ENCODE measurements at places on chromosomes 6 and 20.

GRCh38 chr6:147961481-147962141, 381.0 kb upstream of the SASH1 start:
- no peak for DNase-seq

DNA sequence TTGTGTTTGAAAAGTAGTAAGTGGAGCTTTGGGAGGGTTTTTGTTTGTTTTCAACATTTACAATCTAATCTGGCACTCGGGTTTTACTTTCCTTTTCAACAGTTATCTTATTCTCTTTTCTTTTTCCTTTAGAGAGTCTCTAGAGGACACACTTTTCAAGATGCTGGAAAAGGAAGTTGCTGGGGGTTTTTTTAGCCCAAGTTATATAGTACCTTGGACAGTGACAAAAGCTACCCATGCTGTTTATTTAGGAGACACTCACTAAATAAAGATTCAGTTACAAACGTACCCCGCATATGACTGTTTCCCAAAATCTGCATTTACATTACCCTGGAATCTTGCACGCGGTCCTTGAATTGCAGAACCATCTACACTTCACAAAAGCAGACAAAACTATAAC, 78.8 kb downstream of the MAP7 start:
- DNase-seq: peak; percentile 7

- no peak for DNase-seq
Measured at GRCh38 chr6:160054271-160054670, 67.3 kb upstream of the SLC22A1 start.

DNA sequence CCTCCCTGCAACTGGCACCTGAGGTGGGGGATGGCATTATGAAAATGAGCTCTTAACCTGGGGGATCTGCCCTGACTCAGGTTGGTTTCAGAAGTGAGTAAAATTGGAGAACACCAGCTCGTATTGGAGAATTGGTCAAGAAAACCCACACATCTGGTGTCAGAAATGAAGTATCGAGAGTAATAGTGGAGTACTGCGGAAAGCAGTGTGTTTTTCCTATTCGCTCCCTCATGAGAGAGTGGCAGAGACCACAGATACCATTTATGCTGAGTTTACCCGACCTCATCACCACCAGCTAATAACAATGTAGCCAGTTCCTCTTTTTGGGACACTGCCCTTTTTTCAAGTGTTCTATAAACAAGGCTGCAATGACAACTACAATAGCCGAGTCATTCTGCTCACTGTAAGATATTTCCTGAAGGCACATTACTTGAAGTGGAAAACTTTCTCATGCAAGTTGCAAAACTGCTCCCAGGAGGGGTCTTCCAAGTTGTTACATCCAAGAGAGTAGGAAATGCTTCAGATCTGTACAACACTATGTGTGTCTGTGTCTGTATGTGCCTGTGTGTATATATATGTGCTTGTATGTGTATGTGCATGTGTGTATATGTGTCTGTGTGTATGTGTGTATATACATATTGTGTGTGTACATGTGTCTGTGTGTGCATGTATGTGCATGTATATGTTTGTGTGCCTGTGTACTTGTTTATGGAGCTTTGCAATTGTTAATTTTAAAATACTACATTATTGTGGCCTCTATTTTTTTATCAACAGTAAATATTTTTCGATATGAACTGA, 106.0 kb upstream of the CST7 start:
- DNase-seq: no peak

DNA sequence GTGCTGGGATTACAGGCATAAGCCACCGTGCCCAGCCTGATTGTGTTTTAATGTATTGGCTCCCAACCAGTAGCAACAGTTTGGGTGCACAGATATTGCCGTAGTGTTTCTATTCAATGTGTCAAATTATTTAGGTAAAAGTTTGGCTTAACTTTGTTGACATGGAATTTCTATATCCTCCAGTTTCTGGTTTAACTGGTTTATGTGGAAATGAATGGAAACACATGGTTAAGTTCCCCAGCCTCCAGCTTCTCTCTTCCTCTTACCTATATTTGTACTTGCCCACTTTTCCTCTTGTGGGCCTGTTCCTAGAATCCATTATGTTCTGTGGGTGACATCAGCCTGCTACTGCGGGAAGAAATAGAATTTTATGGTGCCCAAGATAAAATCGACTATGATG, 53.9 kb upstream of the ESR1 start:
- DNase-seq: no peak

- no peak for DNase-seq
Measured at GRCh38 chr20:8019998-8020247, 362 bp upstream of the TMX4 start.

- no peak for DNase-seq
Measured at GRCh38 chr20:57707320-57707719, 2.5 kb downstream of the PMEPA1 start.

- peak; percentile 80 for DNase-seq
Measured at GRCh38 chr6:133806382-133807140, 82.4 kb upstream of the TCF21 start.

DNA sequence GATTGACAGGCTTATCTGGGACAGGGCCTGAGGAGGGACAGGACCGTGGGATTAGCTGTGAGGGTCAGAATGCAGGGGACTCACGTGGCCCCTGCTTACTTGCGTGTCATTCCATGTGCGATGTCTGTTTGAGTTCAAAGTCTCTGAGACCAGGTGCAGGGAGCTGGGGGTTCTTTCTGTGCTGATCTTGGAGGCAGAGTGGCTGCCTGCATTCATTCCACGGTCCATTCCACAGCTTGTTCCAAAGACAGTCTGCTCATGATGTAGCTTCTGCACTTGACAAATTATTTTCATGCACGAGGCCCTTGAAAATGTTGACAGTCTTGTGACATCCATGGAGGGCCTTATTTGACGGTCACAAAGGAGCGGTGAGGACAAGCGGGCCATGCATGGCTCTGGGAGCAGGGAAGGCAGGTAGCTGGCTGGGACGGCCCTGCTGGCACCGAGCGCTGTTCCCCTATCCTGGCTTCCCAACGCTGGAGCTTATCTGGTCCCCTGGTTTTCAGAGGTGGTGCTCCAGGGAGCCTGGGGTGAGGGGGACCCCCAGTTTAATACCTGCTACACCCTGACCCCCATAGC, 156.3 kb upstream of the RNF24 start:
- DNase-seq: no peak

DNA sequence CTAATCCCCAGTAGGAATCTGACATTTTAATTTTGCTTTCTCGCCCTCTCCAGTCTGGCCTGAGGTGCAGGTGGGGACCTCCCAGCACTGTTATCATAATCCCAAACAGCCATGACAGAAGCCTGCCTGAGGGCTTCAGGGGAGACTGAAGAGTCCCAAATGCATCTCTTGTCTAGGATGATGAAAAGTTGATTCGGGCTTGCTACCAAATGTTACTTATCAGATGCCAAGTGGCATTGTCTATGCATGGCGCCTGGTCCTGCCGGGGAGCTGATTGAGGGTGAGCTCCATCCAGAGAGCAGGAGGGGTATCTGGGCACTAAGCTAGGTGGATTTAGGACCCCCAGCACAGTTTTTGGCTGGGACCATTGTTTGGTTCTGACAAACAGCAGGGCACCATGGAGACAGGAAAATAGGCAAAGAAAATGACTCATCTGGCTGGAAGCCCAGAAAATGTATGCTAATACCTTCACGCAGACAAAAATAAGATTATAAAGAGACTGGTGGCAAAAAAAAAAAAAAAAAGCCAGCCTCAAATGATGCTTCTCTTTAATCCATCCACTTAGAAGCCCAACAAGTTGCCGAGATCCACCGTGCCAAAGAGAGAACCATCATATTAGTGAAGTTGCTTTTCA, 513.7 kb upstream of the SULF2 start:
- DNase-seq: peak; percentile 97

GRCh38 chr6:130694606-130695005, 132.6 kb upstream of the SMLR1 start:
- DNase-seq: no peak

DNA sequence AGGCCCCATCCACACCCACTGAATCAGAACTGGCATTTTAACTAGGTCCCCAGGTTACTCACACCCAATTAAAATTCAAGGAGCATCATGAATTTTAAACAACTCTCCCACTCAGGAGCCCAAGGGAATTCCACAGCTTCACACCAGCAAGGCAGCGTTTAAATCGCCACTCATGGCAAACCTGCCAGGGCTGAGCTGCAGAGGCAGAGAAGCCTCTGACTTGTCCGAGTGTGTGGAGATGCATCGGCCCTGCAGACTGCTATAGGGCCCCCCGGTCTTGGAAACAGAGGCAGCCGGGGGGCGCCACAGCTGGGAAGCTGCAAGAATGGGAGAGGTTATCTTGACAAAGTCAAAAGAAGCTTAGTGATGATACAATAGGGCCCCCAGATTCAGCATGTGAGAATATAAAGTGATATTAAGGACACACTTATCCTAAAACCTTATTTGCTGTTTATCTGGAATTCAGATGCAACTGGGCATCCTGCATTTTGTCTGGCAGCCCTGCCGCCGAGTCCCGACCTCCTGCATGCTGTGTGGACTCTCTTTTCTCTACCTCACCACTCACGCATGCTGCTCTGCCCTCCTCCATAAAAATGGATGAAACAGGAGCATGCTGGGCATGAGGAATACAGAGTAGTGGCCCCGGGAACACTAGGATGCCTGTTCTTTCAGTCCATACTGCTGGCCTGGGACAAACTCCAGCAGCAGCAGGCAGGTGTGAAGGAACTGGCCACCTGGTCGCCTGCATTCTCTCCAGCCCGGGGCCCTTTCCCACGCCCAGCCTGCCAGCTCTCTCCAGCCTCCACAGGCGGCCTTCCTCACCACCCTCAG, 126.1 kb downstream of the PXDC1 start:
- no peak for DNase-seq

DNA sequence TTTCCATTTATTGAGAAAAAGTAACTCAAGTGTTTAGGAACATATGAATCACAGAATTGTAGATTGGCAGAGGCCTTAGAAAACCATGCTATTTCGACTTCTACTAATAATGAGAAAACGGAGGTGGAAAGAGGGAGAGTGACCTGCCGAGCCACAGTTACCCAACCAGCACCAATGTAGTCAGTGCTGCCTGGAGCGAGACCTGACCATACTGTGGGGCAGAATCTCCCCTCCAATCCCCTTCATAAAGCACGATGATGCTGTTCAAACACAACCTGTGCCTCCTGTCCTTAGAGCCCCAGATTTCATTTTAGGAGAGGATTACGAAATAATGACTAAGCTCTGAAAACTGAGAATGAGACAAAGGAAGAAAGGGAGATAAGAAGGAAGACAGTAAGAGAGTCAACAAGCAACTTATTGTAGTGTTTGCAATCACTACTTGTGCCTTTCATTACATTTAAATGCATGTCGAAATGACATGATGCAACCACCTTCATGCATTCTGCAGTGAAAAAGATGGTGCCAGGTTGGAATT, 70.6 kb downstream of the ATXN1 start:
- peak; percentile 80 for DNase-seq

Data from cardiac fibroblast (primary cell).